Activated T-helper 17 cell treated with anti-CD3 and anti-CD28 coated beads, Interleukin-2, amount 50 U/mL, for 72 hours (primary cell): ENCODE measurements at places on chromosomes 4 and X. TPM values are rescaled to one million over a fixed set of nuclear protein-coding genes. Genes with fewer than 3 reads are reported as not detected.

Gene PAGE1
- not detected for total RNA-seq

GRCh38 chrX:71095981-71096759 is 519 bp downstream of the FOXO4 start:
- ATAC-seq, result peak; percentile 56

DNA sequence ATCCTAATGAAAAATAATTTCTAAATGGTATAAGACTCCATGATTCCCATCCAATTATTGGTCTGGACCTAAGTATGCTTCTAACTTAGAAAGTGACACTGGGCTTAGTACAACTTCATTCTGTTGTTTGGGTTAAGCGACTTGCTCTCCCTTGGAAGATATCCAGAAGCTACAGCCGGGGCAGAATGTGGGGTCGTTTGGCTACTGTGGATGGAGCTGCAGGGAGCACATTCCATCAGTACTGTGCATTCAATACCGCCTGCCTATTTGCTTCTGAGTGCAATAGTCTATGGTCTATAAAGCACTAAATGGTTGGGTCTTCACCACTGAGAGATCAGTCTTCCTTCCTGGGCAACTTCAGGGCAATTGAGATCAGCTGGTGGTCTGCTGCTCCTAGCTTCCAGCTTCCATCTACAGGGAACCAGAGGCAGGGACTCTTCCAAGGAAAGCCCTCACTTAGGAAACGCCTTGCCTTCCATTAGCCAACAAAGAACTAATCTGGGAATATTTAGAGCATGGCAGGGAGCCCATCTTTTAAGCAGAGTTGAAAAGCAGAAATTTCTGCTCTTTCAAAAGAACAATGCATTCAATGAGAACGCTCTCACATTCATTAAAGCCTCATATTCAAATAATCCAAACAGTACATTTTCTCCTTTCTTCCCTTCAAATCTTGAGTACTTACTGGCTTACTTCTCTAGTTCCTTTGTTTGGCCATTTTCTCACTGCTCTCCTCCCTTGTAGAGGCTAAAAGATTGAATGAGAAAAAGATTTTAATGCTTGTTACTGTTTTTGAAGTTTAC is 1049.9 kb upstream of the TENM3 start:
- no peak for ATAC-seq

Gene MCTS1
- total RNA-seq, result 39.0 TPM

Gene INTU
- 0.15 TPM for total RNA-seq

GRCh38 chr4:181508601-181509000 is 734.6 kb upstream of the TENM3 start:
- ATAC-seq, result no peak

DNA sequence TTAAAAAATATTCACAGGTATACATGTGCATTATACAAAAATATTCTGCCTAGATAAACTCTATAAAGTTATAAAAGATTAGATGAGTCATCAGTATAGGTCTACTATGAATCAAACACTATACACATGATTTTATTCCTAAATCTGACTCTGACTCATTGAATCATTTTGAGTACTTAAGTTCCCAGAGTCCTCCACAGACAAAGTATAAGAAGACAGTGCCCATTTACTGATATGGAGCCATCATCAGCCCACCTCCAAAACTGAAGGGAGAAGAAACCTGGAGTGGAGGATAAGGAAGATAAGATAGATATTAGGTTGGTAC is 28.7 kb upstream of the ANTXR2 start:
- peak; percentile 85 for ATAC-seq

GRCh38 chr4:119025916-119026661 is 109.5 kb upstream of the MYOZ2 start:
- ATAC-seq, result no peak

Gene SH2D1A
- 60.9 TPM for total RNA-seq

Gene EMD
- 87.5 TPM for total RNA-seq

- ATAC-seq, result peak; percentile 25
Measured at GRCh38 chr4:140096483-140096861, 57.5 kb downstream of the MAML3 start.

DNA sequence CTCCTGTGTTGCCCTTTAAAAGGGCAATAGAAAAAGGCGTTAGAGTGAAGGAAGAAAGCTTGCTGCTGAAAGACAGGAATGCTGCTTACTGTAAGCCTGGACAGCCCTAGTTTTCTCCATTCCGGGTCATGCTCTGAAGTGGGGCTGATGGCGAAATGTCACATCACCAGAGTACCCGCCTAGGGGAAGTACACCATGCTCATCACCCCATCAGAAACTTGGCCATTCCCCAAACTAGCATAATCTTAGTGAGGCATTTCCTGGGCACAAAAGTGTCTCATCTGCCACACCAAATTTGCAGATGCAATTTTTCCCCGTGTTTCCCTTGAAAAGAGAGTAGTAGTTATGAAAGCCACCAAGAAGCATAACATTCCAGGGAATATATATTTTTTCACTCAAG is 47.8 kb upstream of the CAMK2D start:
- peak; percentile 34 for ATAC-seq

Gene BMX
- not detected for total RNA-seq

DNA sequence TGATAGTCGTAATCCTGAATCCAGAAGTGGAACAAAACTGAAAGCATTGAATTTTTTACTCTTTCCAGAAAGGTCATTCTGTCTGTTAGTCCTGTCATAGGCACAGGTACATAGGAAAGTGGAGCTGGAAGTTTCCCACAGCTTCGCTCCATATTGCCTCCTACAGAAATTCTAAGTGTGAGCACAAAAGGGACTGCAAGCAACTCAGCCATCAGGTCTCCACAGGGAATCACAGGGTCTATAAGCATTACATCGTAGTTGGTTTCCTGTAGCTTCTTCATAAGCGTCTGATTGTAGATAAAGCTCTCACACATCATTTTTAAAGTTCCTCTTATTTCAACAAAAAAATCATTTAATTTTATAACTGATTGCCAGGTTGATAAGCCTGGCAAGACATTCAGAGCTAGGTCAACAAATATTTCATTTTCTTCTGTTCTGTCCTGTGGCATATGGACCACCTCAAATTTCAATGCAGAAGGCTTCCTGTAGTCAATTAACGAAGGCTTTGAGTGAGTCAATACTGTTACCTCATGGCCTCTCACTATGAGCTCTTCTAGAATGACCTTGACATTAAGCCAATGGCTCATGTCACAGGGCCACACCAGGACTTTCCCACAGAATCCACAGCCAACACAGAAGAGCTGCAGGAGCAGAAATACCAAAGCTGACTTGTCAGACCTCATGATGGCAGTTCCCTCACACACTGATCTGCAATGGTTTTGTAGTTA is at the start of gene UGT2A3:
UGT2A3 (minus strand) TSS at position 727 of the 728 bp plus-strand sequence; CDS start at position 683, 44 bp downstream.
- ATAC-seq, result no peak

Gene GDPD2
- 0.24 TPM for total RNA-seq

DNA sequence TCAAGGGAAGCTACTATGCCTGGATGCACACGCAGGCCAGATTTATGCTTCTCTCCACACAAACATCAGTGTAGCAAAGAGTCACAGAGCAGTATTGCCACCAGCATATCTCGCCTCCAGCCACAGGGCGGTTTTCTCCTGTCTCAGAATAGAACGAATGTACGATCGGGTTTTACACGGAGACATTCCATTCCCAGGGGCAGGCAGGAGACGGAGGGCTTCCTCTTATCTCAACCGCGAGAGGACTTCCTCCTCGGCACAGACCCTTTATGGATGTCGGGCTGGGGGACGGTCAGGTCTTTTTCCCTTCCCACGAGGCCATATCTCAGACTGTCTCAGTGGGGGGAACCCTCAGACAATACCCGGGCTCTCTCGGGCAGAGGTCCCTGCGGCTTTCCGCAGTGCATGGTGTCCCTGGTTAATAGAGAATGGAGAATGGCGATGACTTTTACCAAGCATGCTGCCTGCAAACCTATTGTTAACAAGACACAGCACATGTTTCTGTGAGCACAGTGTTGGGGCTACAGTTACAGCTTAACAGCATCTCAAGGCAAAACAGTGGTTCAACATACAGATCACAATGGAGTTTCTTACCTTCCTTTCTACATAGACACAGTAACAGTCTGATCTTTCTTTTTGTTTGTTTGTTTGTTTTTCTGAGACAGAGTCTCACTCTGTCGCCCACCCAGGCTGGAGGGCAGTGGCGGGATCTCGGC is 24.1 kb downstream of the CSF2RA start:
- no peak for ATAC-seq

Gene DCX
- total RNA-seq, result not detected

- ATAC-seq, result no peak
Measured at GRCh38 chr4:113645771-113646441, 115.6 kb downstream of the CAMK2D start.

Gene NPNT
- total RNA-seq, result not detected

Gene PNMA3
- total RNA-seq, result 1.8 TPM

- ATAC-seq, result no peak
Measured at GRCh38 chr4:54912155-54912554, 213.2 kb downstream of the KDR start.

GRCh38 chr4:20480165-20480947 is 219.9 kb upstream of the PACRGL start:
- no peak for ATAC-seq

- ATAC-seq, result no peak
Measured at GRCh38 chr4:1523907-1524636, 117.8 kb upstream of the NKX1-1 start.

DNA sequence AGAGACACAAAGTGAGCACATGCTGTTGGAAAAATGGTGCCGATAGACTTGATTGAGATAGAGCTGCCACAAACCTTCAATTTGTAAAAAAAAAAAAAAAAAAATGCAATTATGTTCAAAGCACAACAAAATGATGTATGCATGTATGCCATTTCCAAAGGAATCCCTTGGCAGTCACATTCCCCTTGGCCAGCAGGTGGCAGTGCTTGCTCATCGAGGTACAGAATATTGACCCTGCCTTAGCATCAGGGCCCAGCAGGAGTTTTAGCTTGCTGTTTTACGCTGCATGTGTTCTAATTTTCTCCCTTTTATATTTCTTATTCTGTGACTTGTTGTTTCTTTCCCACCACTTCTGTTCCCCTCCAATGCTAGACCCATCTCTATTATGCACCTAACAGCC is 34.5 kb upstream of the CYBB start:
- ATAC-seq, result peak; percentile 27

Gene GNRHR
- not detected for total RNA-seq

Gene MAGEB2
- not detected for total RNA-seq

DNA sequence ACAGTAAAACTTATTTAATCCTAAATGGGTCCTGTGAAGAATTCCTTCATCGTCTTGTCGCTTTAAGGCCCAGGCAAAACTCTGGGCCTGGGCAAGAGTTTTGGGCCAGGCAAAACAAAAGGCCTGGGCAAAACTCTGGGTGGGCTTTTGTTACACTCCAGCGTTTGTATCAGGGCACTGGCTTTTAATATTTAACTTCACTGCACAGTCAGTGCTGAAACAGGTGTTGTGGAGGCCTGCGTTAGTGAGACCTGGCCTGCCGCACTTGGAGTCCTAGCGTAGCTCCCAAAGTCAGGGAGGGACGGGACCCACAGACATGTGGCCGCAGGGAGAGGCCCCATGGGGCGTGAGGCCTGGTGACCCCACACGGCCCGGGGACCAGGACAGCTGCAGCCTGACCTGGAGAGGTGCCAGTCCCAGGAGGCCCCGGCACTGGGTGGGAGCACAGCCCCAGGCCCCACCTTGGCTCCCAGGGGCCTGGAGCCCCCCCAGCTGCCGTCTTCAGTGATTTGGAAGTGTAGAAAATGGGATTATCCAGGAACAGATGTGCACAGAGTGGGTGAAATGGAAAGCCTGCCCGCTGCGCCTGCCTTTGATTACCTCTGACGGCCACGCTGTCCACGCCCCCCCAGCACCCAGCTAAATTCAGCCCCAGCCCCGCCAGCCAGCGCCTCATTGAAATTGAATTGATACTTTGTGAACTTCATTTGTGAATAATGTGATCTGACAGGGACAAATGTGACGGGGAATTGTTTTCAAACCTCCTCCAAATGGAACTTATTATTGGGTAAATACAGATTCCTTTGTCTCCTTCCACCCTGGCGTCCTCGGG is 132.9 kb upstream of the NKX1-1 start:
- ATAC-seq, result no peak

GRCh38 chr4:132564920-132565319 is 584.2 kb upstream of the PCDH10 start:
- ATAC-seq, result no peak

DNA sequence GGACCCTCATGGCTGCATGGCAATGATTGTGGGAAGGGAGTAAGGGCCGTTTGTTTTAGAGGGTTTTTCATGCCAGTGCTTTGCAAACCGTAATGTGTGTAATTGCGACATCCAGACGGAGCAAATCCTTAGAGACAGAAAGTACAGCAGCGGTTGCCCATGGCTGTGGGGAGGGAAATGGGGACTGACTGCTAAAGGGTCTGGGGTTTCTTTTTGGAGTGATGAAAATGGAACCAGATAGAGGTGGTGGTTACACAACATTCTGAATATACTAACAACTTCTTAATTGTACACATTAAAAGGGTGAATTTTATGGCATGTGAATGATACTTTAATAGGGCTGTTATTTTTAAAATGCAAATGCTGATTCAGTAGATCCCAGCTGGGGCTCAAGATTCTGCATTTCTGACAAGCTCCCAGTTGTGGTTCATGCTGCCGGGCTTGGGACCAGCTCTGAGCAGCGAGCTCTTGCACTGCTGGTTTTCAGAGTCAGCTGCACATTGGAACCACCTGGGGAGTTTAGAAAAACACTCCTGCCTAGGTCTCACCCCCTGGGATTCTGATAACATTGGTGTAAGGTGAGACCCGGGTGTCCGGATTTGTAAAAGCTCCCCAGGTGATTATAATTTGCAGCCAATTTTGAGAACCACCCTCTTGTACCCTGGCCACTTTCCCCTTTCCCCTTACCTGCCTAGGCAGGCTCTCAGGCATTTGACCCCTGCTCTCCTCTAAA is 47.7 kb downstream of the PRPS1 start:
- no peak for ATAC-seq

Gene C4orf17
- total RNA-seq, result not detected

DNA sequence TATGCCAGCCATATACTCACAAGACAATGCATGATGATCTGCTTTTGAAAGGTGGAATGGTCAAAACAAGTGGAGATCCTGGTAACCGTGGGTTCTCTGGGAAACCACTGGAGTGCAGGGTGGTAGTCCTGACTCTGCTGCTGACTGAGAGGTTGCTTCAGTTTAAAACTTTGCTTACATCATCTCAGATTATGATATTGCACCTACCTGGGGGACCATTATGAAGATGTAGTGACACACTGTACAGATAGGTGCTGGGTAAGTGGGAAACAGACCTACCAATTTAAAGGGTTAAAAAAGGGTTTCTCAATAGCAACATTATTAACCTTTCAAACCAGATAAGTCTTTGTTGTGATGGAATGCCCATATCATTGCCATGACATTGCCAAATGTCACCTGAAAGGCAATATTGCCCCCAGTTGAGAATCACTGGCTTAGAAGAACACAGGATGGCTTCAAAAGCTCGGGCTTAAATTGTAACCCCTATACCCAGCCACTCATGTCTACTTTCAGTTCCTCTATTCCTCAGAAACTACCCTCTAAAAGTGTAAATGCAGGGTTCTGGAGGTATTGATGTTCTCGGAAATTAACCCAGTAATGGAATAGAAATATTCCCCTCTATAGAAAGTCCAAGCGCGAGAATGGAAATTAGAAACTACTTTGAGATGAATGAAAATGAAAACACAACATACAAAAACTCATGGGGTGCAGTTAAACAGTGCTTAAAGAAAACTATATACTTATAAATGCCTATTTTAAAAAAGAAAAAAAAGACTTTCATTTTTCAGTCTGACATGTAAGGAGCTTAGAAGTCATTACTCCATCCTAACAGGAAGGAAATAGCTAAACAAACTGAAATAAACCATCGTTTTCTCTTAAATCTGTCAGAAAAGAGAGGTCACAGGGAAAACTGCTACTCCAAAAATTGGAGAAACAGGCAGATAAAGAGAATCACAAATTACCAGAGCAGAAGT is 65.8 kb downstream of the ARHGEF6 start:
- ATAC-seq, result peak; percentile 54
